Stimulated activated CD4-positive, alpha-beta T cell treated with anti-CD3 and anti-CD28 coated beads, Interleukin-12 subunit alpha, Interleukin-12 subunit beta, amount 100 ng/mL, for 24 hours (primary cell): ENCODE measurements at places on chromosomes 12 and 14.
A peak's percentile ranks its signal among the peaks of the same experiment; 100 is the strongest.

- no peak for DNase-seq
Measured at GRCh38 chr12:10551375-10551774, 45.7 kb downstream of the EIF2S3B start.

DNA sequence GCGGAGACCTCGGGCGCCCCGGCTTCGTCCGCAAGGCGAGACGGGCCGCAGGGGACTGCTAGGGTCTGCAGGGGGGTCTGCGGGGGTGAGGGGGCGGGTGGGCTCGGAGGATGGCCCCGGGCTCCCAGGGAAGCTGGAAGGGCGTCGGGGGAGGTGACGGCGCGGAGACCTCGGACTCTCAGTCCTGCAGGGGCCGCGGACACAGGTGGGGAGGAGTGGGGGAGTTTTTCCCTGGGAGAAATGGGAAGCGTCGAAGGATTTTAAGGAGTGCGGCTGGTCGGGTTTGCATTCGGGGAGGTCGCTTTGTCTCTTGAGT is 25.9 kb downstream of the ZBTB42 start:
- no peak for DNase-seq

- no peak for DNase-seq
Measured at GRCh38 chr12:94513527-94513926, 53.9 kb upstream of the CEP83 start.

DNA sequence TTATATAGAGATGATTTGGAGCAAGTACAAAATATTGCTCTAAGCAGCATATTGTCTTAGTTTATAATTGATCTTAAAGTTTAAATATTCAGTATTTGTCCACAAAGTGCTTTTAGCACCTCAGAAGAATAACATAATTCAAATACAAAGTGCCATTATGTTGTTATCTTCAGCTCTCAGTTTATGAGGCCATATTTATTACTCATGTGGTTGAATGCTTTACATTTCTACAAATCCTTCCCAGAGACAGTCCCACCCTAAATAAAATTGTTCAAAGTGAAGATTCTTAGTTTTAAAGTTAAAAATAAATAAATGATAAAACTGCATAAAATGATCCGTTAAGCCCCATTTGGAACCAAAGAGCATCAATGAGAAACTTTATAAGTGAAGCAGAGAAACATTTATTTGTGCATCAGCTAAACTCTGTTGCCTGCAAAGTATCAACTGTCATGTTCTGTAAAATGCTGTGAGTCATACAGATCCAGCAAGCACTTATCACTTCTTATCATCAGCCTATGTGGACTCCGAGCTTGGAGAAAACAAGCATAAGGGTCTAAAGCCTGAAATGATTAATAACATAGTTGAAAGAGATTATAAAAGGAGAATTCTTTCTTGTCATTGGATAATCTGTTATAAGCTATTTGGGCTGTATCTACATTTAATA is 218.9 kb downstream of the ADAMTS20 start:
- no peak for DNase-seq

DNA sequence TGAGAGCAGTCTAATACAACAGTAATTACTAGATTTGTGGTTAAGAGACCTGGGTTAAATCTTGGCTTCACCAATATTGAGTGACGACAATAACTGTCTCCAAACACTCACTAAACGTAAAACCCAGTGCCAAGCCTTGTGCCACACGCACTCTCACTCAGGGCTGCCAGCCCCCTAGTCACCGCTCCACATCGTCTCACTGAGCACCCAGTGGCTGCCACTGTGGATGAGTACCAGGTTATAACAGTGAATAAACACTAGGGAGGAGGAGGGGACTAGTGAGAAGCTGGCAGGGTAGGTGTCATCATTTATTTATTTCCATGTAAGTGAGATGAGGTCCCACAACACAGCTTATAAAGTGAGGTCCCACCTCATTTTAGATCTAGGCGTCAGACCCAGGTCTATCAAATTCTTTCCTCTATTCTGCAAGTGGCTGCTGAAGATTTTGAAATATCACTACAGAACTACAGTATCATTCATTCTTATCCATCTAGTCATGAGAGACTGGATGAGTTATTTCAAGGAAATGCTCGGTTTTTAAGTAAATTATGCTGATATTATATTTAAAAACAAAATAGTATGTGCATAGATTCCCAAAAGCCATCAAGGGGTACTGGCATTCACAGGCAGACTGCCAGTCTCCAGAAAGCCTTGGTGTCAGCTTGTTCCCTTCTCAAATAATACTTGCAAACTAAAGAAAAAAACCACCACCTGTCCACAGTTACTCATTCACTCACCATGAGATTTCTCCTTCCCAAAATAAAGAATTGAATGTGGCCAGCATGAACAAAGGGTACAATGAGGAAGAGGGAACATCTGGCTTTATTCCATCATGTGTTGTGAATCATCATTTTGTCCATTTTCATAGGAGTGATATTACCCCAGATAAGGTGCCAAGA is 84.0 kb downstream of the PTPN21 start:
- no peak for DNase-seq

GRCh38 chr14:49687942-49688700 is at the start of gene POLE2:
Gene POLE2 (minus strand): TSS chr14:49688214. CDS start chr14:49688203, 11 bp downstream.
- peak; percentile 66 for DNase-seq

GRCh38 chr14:88245321-88245720 is 77.7 kb downstream of the KCNK10 start:
- DNase-seq: no peak

- DNase-seq: no peak
Measured at GRCh38 chr12:64526859-64527258, 74.9 kb downstream of the TBK1 start.

GRCh38 chr14:91258011-91258618 is 13.6 kb upstream of the GPR68 start:
- no peak for DNase-seq

DNA sequence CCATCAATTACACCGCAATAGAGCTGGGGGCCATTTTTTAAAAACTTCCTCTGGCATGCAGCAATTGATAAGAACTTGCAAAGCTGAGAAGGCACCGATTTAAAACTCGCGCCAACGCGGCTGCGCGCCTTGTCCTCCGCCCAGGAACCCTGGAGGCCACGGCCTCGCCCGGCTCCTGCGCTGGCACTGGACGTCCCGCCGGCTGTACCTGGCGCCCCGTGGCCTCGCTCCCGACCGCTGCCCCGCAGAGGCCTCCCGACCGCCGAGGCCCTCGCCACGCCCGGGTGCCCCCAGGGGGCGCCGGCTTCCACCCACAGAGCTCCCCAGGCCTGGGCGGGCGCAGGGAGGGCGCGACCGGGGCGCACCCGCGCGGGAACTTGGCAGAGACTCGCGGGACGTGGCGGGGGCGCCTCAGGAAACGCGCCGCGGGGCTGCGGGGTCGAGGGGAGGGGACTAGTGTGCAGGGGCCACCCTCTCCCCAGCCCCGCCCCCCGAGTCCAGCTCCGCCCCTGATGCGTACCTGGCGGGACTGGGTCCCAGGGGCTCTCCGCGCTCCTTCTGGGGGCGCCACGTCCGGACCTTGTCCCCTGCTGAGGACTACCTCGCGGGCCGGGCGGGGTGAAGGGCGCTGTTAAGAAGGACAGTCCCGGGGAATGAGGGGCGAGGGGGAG is 65.7 kb downstream of the TNFAIP2 start:
- DNase-seq: no peak

DNA sequence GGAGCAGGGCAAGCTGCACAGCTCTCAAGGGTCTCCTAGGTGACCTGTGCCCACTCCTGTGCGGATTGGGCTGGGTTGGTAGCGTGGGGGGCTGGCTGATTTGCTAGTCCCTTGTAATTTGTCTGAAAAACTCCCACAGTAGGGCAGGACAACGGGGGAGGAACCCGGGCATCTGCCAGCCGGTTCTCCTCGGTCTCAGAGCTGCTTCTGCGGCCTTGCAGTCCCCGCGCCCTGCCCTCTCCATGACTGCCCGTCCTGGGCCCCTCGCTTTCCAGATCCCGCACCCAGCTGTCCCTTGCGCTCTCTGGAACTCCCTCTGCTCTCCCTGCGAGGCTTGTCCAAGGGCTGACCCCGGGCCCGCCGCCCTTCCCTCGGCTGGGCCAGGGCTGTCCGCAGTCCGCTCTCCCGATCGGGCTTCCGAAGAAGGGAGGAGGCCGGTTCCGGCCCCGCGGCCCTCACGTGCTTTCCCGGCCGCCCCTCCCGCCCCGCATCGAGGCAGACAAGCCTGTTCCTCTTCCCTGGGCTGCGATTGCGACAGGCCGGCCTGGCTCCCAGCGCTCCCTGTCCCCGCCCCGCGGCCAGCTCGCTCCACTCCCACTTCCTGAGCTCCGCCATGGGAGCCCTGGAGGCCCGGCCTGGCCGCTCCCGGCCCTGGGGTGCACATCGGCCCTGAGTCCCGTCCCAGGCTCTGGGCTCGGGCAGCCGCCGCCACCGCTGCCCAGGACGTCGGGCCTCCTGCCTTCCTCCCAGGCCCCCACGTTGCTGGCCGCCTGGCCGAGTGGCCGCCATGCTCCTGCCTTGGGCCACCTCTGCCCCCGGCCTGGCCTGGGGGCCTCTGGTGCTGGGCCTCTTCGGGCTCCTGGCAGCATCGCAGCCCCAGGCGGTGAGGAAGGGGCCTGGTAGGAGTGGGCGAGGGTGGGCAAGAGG is at the start of gene LTBR:
Gene LTBR, plus strand, starts transcription at position 591 of the 927 bp plus-strand sequence. Its CDS starts 197 bp downstream, at position 788.
- DNase-seq: no peak

DNA sequence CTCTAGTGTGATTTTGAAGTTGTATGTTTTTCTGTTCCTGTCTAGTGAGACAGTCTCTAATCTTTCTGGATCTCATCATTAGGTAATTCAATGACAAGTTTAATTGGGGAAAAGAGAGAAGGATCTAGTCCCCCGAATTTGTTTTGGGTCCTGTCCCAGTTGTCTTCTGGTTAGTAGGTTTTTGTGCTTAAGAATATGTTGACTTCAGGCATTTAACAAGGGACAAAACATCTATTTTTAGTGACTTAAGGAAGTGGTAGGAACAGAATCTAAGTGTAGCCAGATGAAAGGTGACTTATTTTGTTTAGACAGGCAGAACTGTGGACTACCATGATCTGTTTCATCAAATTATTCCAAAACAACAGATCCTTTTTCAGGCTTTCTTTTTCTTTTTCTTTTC is 2.2 kb downstream of the GPATCH2L start:
- no peak for DNase-seq

DNA sequence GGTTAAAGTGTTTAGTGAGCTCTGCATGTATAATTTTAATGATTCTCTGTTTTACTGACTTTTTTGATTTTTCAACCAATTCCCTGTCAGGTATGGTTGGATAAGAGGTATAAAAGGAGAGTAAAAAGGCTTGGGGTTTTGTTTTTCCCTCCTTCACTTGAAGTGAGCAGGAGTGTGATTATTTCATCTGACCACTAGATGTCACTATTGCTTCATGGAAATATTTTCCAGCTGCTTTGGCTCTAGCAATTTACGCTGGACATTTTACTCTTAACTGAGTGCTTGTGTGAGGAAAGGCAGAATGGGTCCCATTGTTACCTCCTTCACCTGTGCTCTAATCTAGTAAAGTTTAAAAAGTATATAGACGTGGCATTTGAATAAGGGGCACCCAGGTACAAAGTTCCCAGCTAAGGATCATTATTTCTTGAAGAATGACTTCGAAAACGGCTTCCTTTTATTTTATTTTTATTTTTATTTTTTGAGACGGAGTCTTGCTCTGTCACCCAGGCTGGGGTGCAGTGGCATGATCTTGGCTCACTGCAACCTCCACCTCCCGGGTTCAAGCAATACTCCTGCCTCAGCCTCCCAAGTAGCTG is 66.5 kb downstream of the TBC1D30 start:
- DNase-seq: no peak

DNA sequence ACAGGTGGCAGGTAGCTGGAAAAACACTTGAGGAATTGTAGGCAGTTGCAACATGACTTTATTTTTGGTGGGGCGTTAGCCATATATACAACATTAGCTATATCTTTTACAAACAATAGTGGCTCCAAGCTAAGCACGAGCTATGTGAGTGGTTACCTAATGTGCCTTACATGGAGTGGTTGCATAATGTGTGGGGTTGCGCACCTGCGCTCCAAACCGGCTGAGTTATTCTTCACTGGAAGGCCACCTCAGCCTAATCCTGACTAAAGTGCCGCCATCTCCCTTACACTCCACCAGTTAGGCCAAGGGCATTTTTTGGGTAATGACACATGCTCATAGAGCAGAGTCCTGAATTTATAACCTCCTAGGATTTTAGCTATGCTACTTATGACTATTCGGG is 31.8 kb upstream of the G2E3 start:
- no peak for DNase-seq

DNA sequence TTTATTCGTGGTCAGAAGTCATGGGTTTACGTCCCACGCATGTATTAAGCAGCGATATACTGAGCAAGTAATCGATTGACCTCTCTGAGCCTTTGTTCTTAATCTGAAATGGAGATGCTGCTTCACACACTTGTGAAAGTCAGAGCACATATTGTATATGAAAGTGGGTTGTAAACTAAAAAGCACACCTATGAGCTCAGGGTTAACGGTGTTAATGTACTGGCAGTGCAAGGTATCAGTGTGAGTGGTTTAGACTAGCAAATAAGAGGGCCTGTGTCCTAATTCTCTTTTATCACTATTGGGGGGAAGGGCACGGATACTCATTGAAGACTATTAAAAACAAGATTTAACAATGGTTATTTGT is 676 bp downstream of the MRPL42 start:
- no peak for DNase-seq

- DNase-seq: no peak
Measured at GRCh38 chr12:118311666-118312065, 61.0 kb downstream of the TAOK3 start.

DNA sequence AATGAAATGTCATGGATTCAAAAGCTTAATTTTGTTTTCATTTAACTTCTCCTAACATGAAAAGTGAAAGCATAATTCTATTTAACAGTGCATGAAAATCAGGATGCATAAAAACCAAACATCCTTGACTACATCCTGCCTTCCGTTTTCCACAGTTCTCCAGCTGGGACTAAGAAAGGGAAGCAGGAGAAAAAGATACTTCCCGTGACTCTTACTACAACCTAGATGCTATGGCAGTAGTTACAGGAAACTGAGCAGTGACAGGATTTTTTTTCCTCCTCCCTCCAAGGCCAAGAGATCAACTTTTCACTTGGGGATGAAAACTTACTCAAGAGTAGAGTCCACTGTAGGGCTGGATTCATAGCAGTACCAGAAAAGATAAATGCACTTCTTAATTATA is 2.6 kb downstream of the EXOC5 start:
- DNase-seq: no peak

- DNase-seq: no peak
Measured at GRCh38 chr12:131092901-131093603, 139.3 kb downstream of the ADGRD1 start.

DNA sequence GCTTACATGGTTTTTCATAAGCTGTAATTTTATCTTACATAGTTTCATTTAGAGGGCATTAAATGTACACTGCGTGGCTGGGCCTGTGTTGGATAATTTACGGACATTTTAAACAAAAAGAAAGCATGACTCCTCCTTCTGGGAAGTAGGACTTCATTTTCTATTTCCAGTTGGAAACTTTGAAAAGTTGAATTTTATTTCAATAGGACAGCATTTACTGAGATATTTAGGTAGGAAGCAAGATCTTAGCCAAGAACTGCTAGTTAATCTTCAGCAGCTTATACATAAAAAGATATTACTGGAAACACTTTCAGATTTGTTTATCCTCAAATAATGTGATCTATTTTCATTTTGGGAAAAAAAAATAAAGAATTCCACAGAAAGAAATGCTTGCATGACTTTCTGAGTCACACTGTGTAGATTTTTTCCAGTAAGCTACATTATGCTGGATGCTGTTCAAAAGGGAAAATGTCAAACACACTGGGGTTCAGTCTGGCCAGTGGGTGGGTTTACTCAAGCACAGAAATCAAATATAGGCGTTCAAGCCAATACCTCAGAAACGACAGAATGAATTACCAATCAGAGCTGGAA is 239.4 kb upstream of the KRR1 start:
- no peak for DNase-seq

- no peak for DNase-seq
Measured at GRCh38 chr14:51807356-51807755, 53.1 kb upstream of the GNG2 start.
